ENCODE measurements at places on chromosomes 7 and 10.

DNA sequence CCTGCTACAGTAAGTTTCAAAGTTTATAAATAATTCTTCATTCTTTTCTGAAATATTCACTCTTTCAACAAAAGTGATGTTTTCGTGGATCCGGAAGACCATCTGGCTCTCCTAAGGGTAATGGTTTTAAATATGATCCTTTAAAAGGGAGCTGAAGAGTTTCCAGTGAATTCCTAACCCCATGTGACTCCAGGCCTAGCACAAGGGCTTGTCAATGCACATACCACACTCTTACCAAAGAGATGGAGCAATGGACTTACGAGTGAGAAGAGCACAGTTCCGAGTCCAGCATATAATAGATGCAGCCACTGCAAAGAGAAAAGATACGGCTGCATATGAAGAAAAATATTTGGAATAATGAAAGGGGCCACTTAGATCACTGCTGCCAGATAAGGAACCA, 32.1 kb upstream of the GATAD1 start:
- no peak for DNase-seq

DNA sequence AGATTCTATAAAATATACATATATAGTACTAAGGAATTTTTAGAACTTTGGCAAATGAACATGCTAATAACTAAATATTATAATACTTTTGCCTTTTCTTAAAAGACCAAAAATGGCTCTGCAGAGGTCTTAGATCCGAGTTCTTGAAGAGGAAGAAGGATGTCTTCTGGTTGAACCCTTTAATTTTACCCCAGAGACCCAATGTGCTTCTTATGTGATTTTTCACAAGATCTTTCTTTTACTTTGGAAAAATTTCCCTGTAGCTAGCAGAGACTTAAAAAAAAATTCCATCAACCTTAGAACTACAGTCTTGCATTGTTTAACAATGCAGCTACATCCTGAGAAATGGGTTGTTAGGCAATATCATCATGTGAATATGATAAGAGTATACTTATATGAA, 663.2 kb downstream of the PARD3 start:
- DNase-seq = no peak

DNA sequence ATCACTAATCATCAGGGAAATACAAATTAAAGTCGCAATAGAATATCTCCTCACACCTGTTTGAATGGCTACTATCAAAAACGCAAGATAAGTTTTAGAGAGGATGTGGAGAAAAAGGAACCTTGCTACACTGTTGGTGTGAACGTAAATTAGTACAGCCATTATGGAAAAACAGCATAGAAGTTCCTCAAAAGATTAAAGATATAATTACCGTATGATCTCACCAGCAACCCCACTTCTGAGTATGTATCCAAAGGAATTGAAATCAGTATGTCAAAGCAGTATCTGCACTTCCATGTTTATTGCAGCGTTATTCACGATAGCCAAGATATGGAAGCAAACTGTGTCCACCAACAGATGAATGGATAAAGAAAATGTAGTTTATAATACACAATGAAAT, 164.4 kb downstream of the ZNF365 start:
- no peak for DNase-seq

GRCh38 chr7:105742787-105743186, 133.6 kb downstream of the ATXN7L1 start:
- DNase-seq = no peak

- no peak for DNase-seq
Observed at GRCh38 chr7:114354306-114354705, 60.3 kb upstream of the FOXP2 start.

DNA sequence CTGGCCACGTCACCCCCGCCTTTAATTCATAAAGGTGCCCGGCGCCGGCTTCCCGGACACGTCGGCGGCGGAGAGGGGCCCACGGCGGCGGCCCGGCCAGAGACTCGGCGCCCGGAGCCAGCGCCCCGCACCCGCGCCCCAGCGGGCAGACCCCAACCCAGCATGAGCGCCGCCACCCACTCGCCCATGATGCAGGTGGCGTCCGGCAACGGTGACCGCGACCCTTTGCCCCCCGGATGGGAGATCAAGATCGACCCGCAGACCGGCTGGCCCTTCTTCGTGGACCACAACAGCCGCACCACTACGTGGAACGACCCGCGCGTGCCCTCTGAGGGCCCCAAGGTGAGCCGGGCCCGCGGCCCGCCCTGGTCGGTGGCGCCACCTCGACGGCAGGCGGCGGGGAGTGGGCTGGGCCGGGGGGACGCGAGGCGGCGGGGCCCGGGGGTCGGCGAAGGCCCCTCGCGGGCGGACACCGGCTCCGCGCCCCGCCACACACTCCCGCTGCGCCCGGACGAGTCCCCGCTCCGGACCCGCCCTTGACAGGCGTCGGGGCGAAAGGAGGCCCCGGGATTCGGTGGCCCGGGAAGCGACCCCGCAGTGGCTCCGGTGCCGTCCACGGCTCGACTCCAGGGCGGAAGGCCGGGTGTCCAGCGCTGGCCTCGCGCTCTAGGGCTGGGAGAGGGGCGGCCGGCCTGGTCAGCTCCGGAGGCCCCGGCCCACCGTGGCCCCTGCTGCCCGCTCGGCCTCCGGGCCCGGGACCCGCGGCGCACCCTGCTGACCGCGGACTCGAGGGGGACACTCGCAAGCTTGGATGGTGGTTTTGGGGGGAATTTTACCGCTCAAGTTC, 557 bp downstream of the BAG3 start:
- no peak for DNase-seq

DNA sequence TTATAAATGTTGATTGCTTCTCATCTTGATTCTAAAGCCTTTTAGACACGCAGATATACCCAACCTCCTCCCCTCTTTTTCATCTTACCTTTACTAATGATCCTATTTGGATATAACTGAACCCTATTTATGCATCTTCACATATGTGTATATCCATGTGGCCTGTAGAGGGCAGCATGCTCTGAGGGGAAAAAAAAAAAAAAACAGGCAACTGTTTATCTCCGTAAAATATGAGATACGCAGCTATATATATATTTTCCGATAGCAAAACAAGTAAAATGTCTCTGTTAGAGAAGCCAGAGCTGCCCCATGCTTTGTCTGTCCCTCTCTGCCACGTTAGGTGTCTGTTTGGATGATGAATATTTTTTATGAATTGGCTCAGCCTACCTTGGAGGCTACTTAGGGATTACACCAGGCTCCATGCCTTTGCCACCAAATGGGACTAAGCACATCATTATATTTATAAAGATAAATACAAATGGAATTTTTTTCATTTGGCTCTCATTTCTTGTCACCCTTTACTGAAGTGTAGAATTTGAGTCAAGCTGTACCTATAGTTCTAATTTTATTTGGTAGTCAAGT, 174.8 kb upstream of the FZD1 start:
- no peak for DNase-seq

DNA sequence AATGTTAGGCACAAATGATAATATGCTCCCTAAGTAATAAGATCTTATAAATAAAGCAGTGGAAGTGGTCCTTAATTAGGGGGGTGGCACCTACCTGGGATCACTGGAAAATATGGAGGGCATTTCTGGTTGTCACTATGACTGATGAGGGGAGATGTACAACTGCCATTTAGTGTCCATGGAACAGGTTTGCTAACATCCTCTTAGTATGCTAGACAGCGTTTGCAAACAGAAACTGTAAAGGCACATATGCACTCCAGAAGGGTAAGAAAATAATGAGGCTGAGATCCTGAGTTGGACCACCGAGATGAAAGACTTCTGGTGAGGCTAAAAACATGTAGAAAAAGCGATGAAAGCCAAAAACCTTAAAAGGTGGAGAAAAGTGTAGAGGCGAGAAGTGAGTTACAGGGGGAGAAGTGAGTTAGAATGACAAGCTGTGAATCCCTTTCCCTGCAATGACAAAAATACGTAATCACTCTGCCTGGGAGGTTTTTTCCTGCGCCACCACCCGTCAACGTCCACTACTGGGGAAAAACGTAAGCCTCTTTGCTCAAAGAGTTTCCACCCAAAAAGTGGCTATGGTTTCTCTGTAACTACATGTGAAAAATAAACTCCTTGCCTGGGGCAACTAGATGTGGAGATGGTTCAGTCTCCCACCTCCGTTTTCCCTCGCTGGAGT, 767 bp downstream of the KRIT1 start:
- no peak for DNase-seq

DNA sequence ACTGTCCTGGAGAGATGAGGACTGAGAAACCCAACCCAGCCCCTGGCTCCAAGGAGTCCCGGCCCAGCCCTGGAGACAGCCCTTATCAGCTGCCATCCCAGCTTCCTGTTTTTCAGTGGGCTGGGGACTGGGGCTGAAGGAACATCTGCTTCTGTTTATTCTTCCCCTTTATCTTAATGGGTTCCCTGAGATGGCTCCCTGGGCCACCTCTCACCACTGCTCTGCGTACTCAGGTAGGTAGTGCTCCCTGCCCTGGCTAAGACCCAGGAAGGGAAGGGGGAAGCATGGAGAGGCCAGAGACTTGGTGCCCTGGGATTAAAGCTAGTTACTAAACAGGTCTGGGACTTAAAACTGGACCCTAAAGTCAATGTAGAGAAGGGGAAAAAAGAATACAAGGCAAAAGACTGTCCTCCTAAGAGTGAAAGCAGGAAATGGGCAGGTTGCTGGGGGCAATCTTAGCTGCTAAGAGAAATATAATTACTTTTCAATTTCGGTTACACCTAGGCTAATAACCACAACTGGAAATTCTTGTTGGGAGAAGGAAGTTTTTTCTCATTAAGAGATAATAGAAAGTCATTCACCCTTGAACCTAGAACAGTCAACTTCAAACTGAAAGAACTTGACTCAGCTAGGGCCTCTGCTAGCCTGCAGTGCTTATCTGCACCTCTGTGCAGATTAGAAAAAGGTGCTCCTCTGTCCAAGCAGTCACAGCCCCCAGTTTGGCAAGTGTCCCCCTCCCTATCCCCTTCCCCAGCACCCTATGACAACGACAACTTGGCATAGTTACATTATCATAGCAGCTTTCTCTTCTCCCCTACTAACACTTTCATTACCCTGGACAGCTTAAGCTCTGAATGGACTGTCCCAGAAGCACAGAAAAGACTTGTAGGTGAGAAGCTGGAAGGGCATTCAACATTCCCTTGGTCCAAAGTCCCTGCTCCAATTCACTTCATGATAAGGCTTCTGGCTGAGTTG, 65.6 kb upstream of the KDM7A start:
- DNase-seq = no peak

DNA sequence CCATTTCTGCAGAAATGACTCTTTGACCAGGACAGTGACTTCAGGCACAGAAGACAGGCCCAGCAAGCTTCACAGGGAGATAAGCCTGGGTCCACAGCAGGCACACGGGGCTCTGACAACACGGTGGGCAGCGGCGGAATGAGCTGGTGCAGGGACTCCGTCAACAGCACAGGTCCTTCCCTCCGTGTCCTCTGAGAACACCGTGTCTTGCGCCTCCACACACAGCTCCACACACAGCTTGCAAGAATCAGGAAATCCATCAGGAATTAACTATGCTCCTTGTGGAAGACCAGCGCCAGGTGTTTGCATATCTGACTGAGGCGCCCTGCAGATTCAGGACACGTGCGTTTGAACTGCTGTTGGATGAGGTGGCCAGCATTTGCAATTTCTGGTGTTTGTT, 39.6 kb downstream of the TCERG1L start:
- DNase-seq = no peak

GRCh38 chr7:70997261-70997660, 134.7 kb upstream of the GALNT17 start:
- DNase-seq = no peak

DNA sequence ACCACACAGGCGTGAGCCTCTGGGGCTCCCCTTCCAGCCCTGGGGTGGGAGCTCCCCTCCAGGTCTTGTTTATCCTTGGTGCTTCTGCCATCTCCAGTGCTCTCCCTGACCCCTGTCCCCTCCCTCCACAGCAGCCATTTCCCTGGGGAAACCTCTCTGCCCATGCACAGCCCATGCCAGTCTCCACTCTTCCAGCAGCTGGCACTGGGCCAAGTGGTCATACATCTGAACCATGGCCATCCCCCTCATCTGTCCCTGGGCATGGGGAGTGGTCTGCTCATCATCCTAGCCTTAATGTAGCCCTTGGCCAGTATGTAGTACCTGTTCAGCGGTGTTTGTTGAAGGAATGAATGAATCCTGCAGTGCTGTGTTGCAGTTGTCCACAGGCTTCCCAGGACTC, 172.4 kb upstream of the ZNF32 start:
- DNase-seq = no peak

DNA sequence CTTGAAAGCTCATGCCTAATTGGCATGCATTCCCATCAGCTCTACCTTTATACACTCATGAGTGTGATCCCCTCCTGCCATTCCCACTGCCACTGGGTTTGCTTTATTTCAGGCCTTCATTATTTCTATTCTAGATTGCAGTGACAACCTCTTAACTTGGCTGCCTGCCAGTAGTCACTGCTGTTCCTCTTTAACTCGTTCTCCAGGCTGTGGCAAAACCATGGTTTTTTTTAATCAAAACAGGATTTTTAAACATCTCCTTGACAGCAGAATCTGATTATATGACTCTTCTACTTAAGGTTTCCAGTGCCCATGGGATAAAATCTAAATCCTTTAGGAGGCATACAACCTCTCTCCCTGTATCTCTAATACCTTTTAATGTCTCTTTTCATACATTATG, 223.7 kb upstream of the PCDH15 start:
- no peak for DNase-seq

DNA sequence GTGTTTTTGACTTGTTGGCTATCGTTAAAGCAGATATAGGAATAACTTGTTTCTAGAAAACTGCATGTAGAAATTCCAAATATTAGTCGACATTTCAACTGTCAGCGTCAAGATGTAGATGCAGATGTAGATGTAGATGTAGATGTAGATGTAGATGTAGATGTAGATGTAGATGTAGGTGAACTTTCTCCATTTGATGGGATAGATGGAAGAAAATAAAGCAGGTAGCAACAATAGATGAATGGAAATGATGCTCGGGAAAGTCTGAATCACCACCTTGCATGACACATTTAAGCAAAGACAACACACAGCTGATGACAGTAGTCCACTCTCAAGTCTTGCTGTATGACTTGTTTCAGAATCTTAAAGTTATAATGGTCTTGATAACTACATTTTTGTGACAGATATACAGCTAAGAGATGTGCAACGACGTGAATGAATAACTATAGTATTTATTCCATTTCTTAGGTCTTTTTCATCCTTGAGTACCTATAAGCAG, 53.5 kb downstream of the SND1 start:
- DNase-seq = no peak

GRCh38 chr10:17476073-17476472, 21.7 kb upstream of the ST8SIA6 start:
- no peak for DNase-seq

- no peak for DNase-seq
Observed at GRCh38 chr10:32350811-32351350, 3.9 kb upstream of the EPC1 start.

- DNase-seq = no peak
Observed at GRCh38 chr10:71746344-71747037, 26.8 kb downstream of the VSIR start.

DNA sequence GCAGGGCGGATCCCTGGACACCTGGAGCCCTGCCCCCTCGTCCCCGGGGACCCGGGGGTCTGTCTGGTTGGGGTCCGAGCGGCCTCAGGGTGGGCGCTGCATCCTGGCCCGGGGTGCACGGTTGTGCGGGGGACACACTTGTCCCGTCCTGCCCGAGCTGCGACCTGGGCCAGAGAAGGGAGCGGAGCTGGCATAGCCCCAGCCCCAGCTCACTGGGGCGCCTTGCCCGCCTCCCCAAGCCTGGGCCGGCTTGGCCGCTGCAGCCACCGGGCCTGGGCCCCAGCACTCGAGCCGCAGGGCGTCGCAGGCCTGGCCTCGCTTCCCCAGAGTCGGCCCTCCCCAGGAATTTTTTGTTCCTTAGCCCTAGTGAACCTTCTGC, 54.5 kb downstream of the GLRX3 start:
- DNase-seq = no peak

Measured in fibroblast of skin of left biceps (primary cell).